ENCODE measurements at places on chromosomes 5 and 9.

- no peak for DNase-seq
These were observed 14.3 kb downstream of the IL5 start for GRCh38 chr5:132528866-132529634.

GRCh38 chr9:125896404-125896803, 149.2 kb downstream of the PBX3 start:
- no peak for DNase-seq

DNA sequence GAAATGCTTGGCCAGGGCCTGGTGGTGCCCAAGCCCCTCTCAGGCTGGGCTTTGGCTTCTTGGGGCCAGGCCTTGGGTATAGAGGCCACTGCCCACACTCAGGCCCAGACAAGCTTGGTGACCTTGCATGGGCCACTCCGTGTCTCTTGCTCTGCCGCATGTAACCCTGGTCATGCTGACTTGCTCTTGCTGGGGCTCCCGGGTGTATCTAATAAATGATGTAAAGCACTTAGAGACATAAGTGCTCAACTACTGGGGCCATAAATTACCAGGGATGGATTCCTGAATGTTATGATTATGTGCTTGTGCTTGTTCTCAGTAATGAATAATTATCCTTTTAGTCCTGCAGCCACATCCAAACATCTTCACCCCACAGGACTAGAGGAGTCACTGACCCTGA, 54.0 kb downstream of the C5orf15 start:
- DNase-seq = no peak

GRCh38 chr9:14298601-14299022, 15.3 kb downstream of the NFIB start:
- no peak for DNase-seq

GRCh38 chr5:116911074-116911473, 336.5 kb upstream of the SEMA6A start:
- no peak for DNase-seq

DNA sequence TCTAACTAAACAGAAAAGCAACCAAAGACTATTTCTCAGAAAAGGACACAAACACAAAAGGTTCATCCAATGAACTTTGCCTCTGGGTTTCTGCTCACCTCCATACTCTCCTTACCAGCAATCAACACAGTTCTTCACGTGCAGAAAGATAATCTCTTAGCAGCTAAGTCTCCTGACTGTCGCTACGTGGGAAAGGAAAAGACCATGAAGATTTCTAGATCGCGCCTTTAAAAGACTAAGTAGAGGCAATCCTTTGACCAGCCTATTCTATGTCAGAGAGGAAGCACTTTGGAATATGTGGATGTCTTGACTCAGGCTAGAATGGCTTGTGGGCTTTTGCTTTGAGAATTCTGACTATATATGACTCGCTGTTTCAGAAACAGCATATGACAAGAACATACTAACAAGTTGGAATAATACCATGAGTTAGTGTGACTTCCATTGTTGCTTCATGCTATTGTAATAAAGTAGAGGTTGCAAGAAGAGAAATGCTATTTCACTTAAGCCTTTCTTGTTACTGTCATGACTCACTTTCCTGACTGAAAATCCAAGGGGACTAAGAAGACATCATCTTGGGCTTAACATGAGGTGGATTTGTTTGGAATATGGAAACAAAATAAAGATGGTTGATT, 339.5 kb upstream of the RFX3 start:
- DNase-seq = no peak

- DNase-seq = no peak
These were observed 149.3 kb downstream of the SEC61B start for GRCh38 chr9:99371376-99371775.

GRCh38 chr5:54643685-54644106, 126.1 kb downstream of the SNX18 start:
- no peak for DNase-seq

GRCh38 chr5:88827997-88828396, 55.0 kb downstream of the MEF2C start:
- DNase-seq = no peak

DNA sequence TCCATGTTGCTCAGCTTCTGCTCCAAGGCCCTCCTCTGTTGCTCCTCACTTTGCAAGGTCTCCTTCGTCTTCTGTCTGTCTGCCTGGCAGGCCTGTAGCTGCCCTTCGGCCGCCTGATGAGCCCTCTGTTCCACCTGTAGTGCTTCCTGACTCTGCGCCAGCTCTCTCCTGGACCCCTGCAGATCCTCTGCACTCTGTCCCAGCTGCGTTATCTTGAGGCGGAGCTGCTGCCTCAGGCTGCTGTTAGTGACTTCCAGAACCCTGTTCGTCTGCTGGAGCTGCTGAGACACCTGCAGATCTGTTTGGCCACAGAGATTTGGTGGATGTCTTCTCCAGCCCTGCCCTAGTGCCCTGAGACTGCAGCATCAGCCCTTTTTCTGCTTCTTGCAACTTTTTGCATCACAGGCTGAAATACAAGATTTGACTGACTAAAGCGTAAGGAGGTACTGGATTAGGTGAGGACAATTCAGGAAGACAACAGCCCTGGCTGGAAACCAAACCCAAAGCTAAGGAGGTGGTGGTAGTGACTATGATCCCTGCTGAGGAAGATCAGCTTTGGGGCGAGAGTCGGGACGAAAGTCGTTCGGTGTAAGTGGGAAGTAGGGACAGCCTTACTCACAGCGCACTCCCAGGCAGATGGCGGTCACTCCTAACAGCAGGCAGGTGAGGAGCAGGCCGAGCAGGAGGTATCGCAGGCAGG, 2.1 kb downstream of the CD72 start:
- no peak for DNase-seq

GRCh38 chr9:17063535-17064135, 71.2 kb upstream of the CNTLN start:
- peak; percentile 43 for DNase-seq

GRCh38 chr5:107383414-107383813, 287.3 kb downstream of the EFNA5 start:
- DNase-seq = no peak

DNA sequence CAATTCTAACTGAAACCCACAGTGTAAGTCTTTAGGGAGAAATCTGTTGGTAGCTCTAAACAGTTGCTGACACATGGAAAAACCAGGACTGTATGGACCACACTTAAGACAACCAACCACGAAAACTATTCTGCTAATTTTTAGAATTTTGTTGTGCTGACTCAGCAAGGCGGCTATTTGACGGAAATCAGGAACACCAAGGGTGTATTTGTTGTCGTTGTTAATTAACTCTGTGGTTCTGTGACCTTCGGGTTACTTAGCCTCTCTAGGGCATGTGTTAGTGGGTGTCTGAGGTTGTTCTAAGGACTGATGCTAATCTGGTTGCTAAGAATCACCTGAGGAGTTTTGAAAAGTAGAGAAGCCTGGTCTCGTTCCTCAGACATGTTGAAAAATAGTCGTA, 79.2 kb downstream of the ATP10B start:
- no peak for DNase-seq

DNA sequence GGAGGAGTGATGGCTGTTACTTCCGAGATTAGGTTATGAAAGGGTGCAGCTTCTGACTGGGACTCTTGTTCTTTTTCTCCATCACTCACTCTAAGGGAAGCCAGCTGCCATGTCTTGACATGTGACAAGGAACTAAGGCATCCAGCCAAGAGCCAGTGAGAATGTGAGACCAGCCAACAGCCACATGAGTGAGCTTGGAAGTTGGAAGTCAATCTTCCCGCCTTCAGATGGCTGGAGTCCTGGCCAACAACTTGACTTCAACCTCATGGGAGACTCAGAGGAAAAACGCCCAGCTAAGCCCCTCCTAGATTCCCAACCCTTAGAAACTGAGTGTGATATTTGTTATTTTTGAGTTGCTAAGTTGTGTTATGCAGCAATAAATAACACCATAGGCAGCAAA, 201.1 kb downstream of the SNX18 start:
- no peak for DNase-seq

GRCh38 chr5:130068988-130069387, 164.7 kb downstream of the CHSY3 start:
- DNase-seq = no peak

DNA sequence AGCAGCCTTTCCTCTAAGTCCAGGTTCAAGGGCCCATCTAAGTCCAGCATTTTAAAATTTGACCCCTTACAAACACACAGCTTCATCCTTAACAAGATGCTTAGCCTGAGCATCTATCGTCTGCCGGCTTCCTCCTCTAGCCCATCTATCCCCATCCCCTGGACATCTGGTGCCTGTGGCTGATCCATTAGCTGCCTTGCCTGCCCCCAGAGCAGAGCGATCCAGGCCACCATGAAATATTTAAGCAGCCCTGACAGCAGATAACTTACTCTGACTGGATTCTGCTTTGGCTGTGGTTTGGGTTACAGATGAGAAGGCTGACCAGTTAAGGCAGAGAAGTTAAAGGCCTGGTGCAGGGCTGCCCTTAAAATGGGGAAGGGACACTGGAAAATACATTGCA, 30.9 kb upstream of the CPEB4 start:
- DNase-seq = no peak

GRCh38 chr5:15525703-15526275, 25.8 kb downstream of the FBXL7 start:
- DNase-seq = no peak

All from HEK293T (cell line).